ENCODE measurements at places on chromosomes 5 and 9. TPM values are rescaled to one million over a fixed set of nuclear protein-coding genes. Genes with fewer than 3 reads are reported as not detected.

Gene IL13
- not detected for total RNA-seq

Gene CTXN3
- not detected for total RNA-seq

Gene TRIM36
- total RNA-seq = 20.0 TPM

Gene CFAP157
- 0.07 TPM for total RNA-seq

Gene ZNF454
- 4.3 TPM for total RNA-seq

Gene UHRF2
- total RNA-seq = 39.0 TPM

Gene DIPK1B
- 48.9 TPM for total RNA-seq

Gene IL33
- not detected for total RNA-seq

Gene MLANA
- total RNA-seq = not detected

Gene SERINC5
- 128 TPM for total RNA-seq

Gene BARHL1
- total RNA-seq = not detected

Gene GBGT1
- total RNA-seq = 14.5 TPM

Gene HBEGF
- 4.0 TPM for total RNA-seq

Gene SLCO4C1
- 6.2 TPM for total RNA-seq

Gene FOXD4L4
- total RNA-seq = 0.14 TPM

Gene PRLR
- 1.9 TPM for total RNA-seq

Gene CDHR2
- total RNA-seq = 1.1 TPM

Gene FOXD1
- 7.9 TPM for total RNA-seq

Gene FAM151B
- total RNA-seq = 0.48 TPM

Gene PCDHB5
- 8.5 TPM for total RNA-seq

Gene OR1Q1
- not detected for total RNA-seq

Gene AMBP
- total RNA-seq = 3.3 TPM

Gene RNF180
- total RNA-seq = 2.7 TPM

Gene SLC25A51
- 15.0 TPM for total RNA-seq

Gene SETD9
- 6.7 TPM for total RNA-seq

Gene GGTA1
- total RNA-seq = not detected

Gene CCDC171
- total RNA-seq = 2.8 TPM

Gene C1QTNF2
- 0.44 TPM for total RNA-seq

Gene PELO
- 18.7 TPM for total RNA-seq

Gene MLLT3
- total RNA-seq = 10.0 TPM

Gene GCNT1
- total RNA-seq = 17.2 TPM

Gene PHF24
- 0.53 TPM for total RNA-seq
